ENCODE measurements at places on chromosomes 6 and 20.

GRCh38 chr6:87982134-87982533 lies 65.5 kb upstream of the SPACA1 start:
- no peak overlapping the region for H3K27ac ChIP-seq
- peaks cover 12% of the 10 kb centered on the region for H3K27me3 ChIP-seq
- no peak overlapping the region for H3K4me3 ChIP-seq
- no peaks in the 10 kb centered on the region for H3K4me1 ChIP-seq
- DNase-seq, result no peak
- no peaks in the 10 kb centered on the region for H3K36me3 ChIP-seq

DNA sequence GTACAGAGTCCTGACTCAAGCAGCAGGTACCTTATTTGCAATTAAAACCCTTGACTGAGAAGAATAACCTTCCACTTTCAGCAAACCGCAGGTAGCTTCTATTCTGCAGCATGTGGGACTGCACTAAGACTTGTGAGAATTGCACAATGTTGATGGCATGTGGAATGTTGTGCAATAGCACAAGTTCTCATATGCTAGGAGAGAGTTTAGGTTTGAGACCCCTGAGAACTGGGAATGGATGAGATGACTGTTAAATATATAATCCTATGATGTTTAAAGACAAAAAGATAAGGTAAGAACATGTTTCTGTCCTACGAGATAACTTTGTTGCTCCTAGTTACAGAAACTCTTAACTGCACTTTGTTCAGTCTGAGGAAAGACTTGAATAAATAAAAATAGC lies 194.6 kb downstream of the OTOR start:
- H3K36me3 ChIP-seq, result no peaks in the 10 kb centered on the region
- no peaks in the 10 kb centered on the region for H3K4me1 ChIP-seq
- no peaks in the 10 kb centered on the region for H3K27me3 ChIP-seq

GRCh38 chr20:32155017-32155981 lies 45.8 kb downstream of the TM9SF4 start:
- H3K4me1 ChIP-seq, result peaks cover 10% of the 10 kb centered on the region
- H3K27me3 ChIP-seq, result no peaks in the 10 kb centered on the region
- DNase-seq, result peak; percentile 17
- H3K36me3 ChIP-seq, result peaks cover 66% of the 10 kb centered on the region
- H3K27ac ChIP-seq, result peak overlapping the region; percentile 92
- peak overlapping the region; percentile 50 for H3K4me3 ChIP-seq

DNA sequence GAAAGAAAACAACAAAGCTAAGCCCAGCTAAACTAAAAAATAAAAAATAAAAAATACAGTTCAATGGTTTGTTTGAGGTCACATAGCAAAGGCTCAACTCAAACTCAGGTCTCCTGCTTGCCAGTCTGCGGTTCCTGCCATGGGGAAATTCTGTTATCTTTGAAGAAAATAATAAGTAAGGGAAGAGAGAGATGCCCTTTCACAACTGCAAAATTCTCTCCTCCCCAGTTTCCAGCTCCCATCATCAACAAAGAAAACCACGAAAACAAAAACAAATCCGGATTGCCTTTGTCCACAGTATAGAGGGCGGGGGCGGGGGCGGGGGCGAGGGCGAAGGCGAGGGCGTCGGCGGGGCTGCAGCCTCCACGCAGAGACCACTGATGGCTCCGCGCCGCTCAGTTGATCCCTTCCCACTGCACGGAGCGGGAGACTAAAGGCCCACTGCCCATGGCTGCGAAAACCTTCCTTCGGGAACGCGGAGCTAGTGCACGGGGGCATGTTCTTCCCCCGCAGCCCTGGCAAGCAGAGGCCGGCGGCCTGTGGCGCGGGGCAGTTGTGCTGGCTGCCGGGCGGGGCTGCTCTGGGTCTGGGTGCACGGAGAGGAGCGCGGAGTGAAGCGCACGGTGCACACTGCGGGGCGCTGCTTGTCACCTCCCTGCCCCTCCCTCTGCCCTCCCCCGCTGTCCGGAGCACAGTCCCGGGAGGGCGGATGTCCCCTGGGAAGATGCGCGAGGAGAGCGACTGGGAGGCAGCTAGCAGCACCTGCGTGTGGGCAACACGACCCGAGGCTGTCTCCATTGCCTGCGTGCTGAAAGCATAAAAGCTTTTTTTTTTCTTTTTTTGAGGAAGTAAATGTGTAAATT lies 54.1 kb upstream of the TPD52L1 start:
- no peaks in the 10 kb centered on the region for H3K36me3 ChIP-seq
- H3K4me3 ChIP-seq, result peak overlapping the region; percentile 81
- peak overlapping the region; percentile 32 for H3K27ac ChIP-seq
- peaks cover 11% of the 10 kb centered on the region for H3K4me1 ChIP-seq
- DNase-seq, result peak; percentile 47

- peaks cover 25% of the 10 kb centered on the region for H3K4me1 ChIP-seq
- H3K4me3 ChIP-seq, result no peak overlapping the region
- no peak overlapping the region for H3K27ac ChIP-seq
- DNase-seq, result no peak
Measured at GRCh38 chr20:21632031-21632734, 73.3 kb upstream of the PAX1 start.

DNA sequence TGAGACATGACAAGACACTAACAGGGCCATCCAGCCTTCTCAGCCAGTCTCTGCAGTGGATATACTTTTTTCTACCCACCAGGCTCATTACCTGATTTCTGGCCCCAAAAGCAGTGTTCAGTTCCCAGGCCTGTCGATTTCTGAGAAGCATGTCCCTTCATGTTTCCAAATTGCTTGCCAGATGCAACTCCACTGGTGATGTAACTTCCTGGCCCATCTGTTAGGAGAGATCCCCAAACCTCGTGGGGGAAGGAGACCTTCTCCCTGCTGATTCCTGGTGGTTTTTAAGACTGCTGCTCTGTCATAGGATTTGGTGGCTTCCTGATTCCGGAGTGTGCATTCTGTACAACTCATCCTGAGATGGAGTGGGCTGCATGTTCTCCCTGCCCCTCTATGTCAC lies 31.6 kb upstream of the MRPS10 start:
- no peaks in the 10 kb centered on the region for H3K4me1 ChIP-seq
- no peaks in the 10 kb centered on the region for H3K36me3 ChIP-seq
- DNase-seq, result no peak
- no peak overlapping the region for H3K4me3 ChIP-seq

- no peak for DNase-seq
- peaks cover 13% of the 10 kb centered on the region for H3K36me3 ChIP-seq
- no peak overlapping the region for H3K27ac ChIP-seq
- H3K4me3 ChIP-seq, result no peak overlapping the region
Measured at GRCh38 chr6:148997865-148998264, 251.0 kb downstream of the UST start.

DNA sequence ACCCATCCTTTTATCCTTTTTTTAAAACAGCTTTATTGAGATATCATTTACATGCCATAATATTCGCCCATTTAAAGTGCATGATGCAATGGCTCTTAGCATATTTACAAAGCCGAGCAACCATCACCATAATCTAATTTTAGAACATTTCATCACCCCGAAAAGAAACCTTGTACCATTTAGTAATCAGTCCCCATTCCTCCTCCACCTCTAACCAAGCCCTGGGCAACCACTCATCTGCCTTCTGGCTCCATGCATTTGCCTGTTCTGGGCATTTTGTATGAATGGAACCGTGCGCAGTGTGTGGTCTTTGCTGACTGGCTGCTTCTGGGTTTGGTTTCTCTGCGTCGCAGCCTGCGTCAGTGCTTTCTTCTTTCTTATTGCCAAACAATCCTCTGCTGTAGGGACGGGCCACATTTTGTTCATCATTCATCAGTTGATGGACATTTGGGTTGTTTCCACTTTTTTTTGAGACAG lies 10.2 kb upstream of the EEF1A2 start:
- H3K27me3 ChIP-seq, result peaks cover 66% of the 10 kb centered on the region
- H3K4me3 ChIP-seq, result no peak overlapping the region

Measured in stimulated activated naive B cell treated with anti-CD40 and anti-IgM and Interleukin-4, amounts not matched to agents 10 μg/mL and 1 μg/mL and 100 μg/mL, for 72 hours (primary cell).